ENCODE measurements at places on chromosomes 3 and 15.

DNA sequence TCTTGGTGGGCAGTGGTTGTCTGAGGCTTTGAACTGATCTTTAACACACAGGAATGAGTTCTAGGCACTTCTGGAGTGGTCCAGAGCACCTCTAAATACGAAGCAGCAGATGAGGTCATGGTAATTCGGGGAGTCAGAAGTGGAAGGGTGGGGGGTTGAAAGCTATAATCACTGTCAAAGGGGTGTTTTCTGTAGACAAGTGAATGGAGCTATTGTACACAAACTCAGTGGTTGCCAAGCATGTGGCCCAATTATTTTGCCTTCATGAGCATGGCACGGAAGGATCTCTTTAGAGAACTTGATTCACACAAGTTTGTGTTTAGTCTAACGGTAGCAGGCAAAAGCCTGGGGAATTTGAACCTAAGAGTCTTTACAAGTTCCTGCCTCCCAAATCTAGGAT, 6.3 kb downstream of the FRMD5 start:
- DNase-seq = no peak

- no peak for DNase-seq
These were observed 42.3 kb upstream of the ZNF280D start for GRCh38 chr15:56775641-56776040.

GRCh38 chr3:42696356-42697288, 6.0 kb downstream of the HHATL start:
- no peak for DNase-seq

GRCh38 chr3:157445857-157446256, 9.2 kb downstream of the PTX3 start:
- no peak for DNase-seq

DNA sequence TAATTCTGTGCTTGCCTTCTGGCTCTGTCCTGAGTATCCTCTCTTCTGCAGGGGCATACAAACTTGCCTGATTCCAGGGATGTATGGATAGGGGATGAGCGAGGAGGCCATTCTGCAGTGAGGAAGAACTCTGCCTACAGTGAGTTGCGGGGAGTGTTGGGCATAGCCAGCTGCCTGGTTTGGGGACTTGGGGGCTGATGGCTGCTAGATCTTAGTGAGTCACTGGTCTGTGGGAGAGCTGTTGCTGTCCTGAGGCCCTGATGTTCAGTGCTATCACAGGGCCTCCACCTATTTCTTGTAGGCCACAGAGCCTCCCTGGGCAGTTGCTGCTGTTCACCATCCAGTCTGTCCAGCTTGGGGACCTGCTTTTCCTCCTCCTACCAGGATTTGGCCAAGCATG, 20.3 kb downstream of the CDAN1 start:
- DNase-seq = no peak

GRCh38 chr3:44289882-44290462, 48.3 kb downstream of the TOPAZ1 start:
- no peak for DNase-seq

Measured in stimulated activated CD8-positive, alpha-beta memory T cell treated with anti-CD3 and anti-CD28 coated beads, Interleukin-4, amount 100 ng/mL, for 48 hours (primary cell).